AG10803 (cell line): ENCODE measurements at places on chromosomes 6 and 20.

- no peak for DNase-seq
Observed at GRCh38 chr20:63884506-63885263, 10.2 kb upstream of the DNAJC5 start.

DNA sequence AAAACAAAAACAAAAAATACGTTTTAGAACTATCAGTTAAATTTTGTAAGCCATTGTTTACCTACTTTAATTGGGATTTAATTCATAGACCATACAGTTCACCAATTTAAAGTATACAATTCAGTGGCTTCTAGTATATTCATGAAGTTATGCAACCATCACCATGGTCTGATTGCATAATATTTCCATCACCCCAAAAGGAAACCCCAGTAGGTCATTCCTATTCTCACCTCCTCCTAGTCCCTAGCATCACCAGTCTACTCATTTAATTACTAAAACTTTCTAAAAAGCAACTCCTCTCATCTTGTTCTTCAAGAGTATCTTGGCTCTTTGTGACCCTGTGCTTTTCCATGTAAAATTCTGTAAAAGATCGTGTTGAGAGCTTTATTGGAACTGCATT, 60.2 kb downstream of the ASXL1 start:
- peak; percentile 4 for DNase-seq

GRCh38 chr6:118468682-118469465, 79.2 kb upstream of the PLN start:
- DNase-seq, result no peak

DNA sequence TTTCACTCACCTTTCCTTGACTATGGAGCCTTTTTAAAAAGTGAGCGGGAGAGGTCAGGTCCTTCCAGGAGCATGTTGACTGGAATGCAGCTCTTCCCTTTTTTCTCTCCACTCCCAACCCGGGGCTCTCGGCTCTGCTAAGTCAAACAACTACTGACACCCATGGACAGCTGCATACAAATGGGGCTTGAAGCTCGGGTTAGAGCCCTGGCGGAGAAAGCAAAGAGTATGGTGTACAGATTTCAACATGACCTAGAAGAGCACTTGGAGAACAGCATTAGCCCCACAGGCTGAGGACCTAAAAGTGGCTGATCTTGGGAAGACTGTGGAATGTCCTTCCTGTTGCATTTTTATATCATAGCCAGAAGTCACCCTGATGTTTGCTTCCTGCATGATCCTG, 162.0 kb upstream of the STMND1 start:
- DNase-seq, result no peak

- DNase-seq, result no peak
Observed at GRCh38 chr6:138250053-138250452, 31.8 kb upstream of the PBOV1 start.

GRCh38 chr6:124546601-124547000, 415.6 kb upstream of the RNF217 start:
- no peak for DNase-seq
